ENCODE measurements at places on chromosomes 6 and 20. TPM values are rescaled to one million over a fixed set of nuclear protein-coding genes. Genes with fewer than 3 reads are reported as not detected.

Gene GPR63
- total RNA-seq, result 3.6 TPM

DNA sequence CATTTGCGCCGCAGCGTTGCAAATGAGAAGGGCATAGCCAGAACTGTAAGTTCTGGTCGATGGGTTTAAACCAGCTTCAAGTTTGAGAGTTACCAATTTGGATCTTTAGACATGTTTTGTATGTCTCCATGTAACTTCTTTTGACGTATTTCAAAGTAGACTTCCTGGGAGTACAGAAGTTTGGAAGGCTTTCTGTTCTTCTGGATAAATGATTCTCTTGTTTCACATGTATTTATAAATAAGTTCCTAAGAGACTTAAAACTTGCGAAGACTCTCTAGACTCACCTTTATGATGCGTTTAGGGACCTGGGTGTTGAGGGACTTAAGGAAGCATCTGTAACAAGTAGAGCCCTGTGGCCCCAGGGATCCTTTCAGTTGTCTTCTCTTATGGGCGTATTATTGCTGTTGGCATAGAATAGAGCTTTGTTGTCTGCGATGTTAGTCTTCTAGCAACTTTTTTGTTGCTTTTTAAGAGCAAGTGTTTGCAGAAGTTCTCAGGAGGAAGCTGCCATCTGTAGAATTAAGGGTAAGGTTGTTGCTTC lies 1.3 kb downstream of the CDYL start:
- no peaks in the 10 kb centered on the region for H3K36me3 ChIP-seq
- peak overlapping the region; percentile 57 for H3K4me3 ChIP-seq
- H3K27ac ChIP-seq, result peak overlapping the region; percentile 80
- peaks cover 32% of the 10 kb centered on the region for H3K4me1 ChIP-seq
- no peak for DNase-seq

- no peaks in the 10 kb centered on the region for H3K36me3 ChIP-seq
- DNase-seq, result no peak
- H3K27me3 ChIP-seq, result no peaks in the 10 kb centered on the region
- H3K4me3 ChIP-seq, result no peak overlapping the region
- H3K4me1 ChIP-seq, result no peaks in the 10 kb centered on the region
- no peak overlapping the region for H3K27ac ChIP-seq
Observed at GRCh38 chr20:6295127-6295866, 172.5 kb upstream of the FERMT1 start.

DNA sequence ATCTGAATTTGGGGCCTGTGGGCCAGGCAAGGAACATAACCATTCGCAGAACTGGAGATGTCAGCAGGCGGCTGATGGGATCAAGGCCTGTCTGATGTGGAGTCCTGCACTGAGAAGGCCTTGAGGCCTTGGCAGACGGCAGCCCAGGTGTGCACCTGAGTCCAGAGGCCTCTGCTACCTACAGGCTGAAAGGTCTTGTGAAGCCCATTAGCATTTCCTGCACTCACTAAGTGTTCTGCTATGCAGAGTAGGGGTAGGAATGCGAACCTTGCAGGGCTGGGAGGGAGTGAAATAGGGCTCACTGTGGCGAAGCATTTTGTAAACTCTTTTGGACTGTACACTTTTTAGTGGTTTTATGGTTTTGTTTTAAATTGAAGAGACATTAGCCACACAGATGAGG lies 48.3 kb upstream of the RNF24 start:
- H3K4me3 ChIP-seq, result no peak overlapping the region
- H3K4me1 ChIP-seq, result peaks cover 52% of the 10 kb centered on the region
- DNase-seq, result no peak
- peak overlapping the region; percentile 74 for H3K27ac ChIP-seq
- no peaks in the 10 kb centered on the region for H3K27me3 ChIP-seq

Gene CCN2
- total RNA-seq, result 0.40 TPM

Gene SALL4
- total RNA-seq, result 0.11 TPM

DNA sequence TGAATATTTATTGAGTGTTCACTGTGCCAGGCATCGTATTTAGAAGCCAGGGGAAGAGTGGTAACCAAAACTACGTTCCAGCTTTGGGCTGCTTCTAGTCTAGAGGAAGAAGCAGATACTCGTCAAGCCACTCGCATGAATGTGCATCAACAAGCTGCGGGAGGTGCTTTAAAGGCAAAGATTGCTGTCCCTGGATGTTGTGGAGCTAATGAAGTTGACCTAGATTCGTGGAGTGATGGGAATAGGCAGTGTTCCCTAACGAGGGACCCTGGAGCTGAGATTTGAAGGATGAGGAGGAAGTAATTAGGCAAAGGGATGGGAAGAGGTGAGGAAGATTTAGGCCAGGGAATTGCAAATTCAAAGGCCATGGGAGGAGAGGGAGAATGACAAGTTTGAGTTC lies 118.9 kb downstream of the TMEM170B start:
- no peak for DNase-seq
- no peak overlapping the region for H3K4me3 ChIP-seq
- H3K27ac ChIP-seq, result no peak overlapping the region
- H3K4me1 ChIP-seq, result no peaks in the 10 kb centered on the region
- peaks cover 2% of the 10 kb centered on the region for H3K27me3 ChIP-seq

Gene TMEM151B
- total RNA-seq, result not detected

GRCh38 chr6:88920774-88921733 lies 42.4 kb downstream of the RNGTT start:
- H3K4me3 ChIP-seq, result no peak overlapping the region
- H3K27ac ChIP-seq, result no peak overlapping the region
- no peaks in the 10 kb centered on the region for H3K27me3 ChIP-seq
- no peaks in the 10 kb centered on the region for H3K4me1 ChIP-seq

DNA sequence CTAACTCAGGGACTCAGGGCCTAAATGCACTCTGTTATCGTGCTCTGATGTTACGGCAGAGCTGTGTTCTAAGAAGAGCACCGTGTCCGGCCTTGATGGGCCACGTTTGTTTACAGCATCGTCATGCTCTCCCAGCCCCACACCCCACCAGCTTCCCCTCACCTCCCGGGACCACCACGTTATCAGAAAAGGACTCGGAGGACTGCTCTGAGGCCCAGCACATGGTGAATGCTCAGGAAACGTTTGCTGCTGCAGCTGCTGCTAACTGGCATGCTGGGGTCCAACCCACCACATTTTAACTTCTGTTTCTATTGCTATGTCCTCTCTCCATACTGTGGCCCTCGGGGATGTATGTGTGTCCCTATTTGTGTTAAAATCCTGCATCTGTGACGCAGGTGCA lies 50.3 kb downstream of the WDR27 start:
- H3K4me3 ChIP-seq, result no peak overlapping the region
- no peak overlapping the region for H3K27ac ChIP-seq
- DNase-seq, result no peak
- H3K27me3 ChIP-seq, result no peaks in the 10 kb centered on the region

DNA sequence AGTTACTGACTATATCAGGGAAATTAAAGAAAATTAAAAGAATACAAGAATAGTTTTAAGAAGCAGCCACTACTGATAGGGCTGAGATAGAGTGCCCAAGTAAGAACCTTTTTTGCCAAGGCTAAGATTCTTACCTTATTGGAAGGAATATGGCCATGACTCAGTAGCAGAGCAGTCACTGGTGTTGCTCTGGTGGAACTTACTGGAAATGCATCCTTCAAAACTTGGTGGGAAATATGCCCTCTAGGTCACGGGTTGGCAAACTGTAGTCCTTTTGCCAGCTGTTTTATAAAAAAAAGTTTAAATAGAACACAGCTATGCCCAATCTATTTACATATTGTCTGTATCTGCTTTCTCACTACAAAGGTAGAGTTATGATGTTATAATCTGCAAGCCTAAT lies 6.0 kb downstream of the HSF2 start:
- no peak for DNase-seq
- H3K36me3 ChIP-seq, result peaks cover 21% of the 10 kb centered on the region
- H3K27me3 ChIP-seq, result no peaks in the 10 kb centered on the region
- H3K4me3 ChIP-seq, result no peak overlapping the region
- H3K27ac ChIP-seq, result no peak overlapping the region
- peaks cover 15% of the 10 kb centered on the region for H3K4me1 ChIP-seq

Gene SIRPG
- total RNA-seq, result not detected

DNA sequence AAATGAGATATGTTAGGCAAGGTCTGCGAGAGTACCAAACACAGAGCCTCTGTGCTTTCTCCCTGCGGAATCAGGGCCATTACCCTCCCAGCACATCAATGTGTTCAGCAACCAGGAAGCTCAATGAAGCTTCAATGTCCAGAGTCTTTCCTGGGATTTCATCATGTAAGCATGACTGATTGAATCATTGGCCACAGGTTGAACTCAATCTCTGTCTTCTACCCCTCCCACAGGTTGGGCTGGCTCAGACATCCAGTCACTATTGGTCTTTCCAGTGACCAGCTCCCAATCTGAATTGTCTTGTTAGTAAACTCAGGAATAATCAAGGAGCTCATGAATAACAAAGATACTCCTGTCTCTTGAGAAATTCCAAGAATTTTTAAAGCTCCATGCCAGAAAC lies 2.7 kb upstream of the DTD1 start:
- H3K27ac ChIP-seq, result no peak overlapping the region
- no peaks in the 10 kb centered on the region for H3K36me3 ChIP-seq
- DNase-seq, result no peak
- peaks cover 13% of the 10 kb centered on the region for H3K4me1 ChIP-seq
- no peaks in the 10 kb centered on the region for H3K27me3 ChIP-seq

GRCh38 chr6:30799210-30799609 lies 54.9 kb upstream of the IER3 start:
- no peaks in the 10 kb centered on the region for H3K27me3 ChIP-seq
- peaks cover 18% of the 10 kb centered on the region for H3K4me1 ChIP-seq
- no peaks in the 10 kb centered on the region for H3K36me3 ChIP-seq
- no peak overlapping the region for H3K27ac ChIP-seq

GRCh38 chr20:63711085-63711645 lies 3.3 kb downstream of the ZGPAT start:
- peak; percentile 2 for DNase-seq
- no peak overlapping the region for H3K4me3 ChIP-seq
- peaks cover 13% of the 10 kb centered on the region for H3K4me1 ChIP-seq
- no peaks in the 10 kb centered on the region for H3K27me3 ChIP-seq
- H3K36me3 ChIP-seq, result peaks cover 67% of the 10 kb centered on the region
- no peak overlapping the region for H3K27ac ChIP-seq
